ENCODE measurements at places on chromosomes 13 and 19.

DNA sequence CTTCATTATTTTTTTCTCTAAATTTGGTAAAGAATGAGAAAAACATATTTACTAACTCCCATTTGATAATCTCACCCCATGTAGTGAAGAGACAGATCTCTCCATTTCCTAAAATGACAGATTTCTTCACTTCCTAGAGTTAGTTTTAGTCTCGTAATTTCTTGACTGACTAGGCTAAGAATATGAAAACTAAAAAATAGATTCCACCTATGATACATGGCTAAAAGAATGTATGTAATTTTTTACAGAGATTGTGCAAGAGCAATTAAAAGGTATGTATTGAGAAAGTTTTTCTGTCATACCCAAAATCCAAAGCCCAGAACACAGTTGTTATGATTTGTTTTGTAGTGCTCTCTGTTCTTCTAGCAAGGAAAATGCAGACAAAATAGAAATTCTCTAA lies 9.5 kb downstream of the NALCN start:
- DNase-seq: no peak

DNA sequence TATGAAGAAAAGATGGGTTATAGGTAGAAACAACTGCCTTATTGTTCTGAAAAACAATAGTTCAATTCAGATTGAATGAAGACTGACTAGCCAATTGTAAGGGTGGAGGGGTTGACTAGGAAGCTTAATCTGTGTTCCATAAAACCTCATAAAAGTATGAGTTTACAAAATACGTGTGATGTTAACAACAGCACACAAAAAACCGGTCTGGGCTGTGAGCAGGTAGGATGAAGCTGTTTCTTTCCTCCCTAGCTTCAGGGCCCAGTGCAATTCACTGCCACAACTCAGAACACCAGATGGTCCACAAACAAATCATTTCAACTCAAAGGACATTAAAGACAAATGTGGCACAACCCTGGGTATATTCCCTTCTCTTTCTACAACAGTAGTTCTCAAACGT lies 3.2 kb downstream of the OXGR1 start:
- no peak for DNase-seq

DNA sequence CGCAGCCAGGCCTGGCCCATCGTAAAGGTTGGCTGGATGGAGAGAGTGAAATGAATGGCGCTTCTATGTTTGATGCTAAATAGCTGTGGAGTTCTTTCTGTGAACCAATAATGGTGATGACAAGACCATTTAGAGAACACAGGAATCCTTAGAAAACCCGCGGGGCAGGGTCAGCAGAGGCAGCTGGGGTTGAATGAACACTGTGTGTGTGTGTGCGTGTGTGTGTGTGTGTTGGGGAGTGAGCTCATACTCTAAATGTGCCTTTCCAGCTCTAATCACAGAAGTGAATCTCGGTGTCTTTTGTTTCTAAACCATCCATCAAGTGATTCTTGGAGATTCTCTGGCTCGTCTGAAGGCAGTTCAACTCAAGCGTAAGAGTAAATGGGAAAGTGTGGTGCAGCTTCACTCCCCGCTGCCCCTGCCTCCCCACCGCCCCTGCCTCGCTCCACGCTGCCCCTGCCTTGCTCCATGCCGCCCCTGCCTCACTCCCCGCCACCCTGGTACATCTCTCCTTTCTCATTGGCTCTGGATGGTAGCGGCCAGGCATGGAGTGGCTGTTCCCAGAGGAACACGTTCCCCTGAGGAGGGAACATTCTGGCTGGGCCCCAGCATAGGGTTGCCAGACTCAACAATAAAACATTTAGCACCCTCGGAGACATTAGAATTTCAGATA lies 21.2 kb downstream of the TMPRSS9 start:
- no peak for DNase-seq

- DNase-seq: no peak
These were observed 592.0 kb upstream of the KLF12 start for GRCh38 chr13:74726206-74726605.

DNA sequence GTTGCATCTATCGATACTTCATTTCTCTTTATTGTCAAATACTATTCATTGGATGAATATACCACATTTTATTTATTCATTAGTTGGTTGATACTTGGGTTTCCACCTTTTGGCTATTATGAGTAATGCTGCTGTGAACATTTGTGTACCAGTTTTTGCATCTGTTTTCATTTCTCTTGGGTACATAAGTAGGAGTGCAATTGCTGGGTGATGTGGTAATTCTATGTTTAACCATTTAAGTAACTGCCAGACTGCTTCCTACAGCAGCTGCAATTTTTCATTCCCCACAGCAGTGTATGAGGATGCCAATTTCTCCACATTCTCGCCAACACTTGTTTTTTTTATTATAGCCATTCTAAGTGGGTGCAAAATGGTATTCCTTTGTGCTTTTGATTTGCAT lies 2.6 kb downstream of the KCNJ14 start:
- DNase-seq: no peak

- DNase-seq: no peak
These were observed 898.2 kb downstream of the UQCRFS1 start for GRCh38 chr19:28314756-28315155.

DNA sequence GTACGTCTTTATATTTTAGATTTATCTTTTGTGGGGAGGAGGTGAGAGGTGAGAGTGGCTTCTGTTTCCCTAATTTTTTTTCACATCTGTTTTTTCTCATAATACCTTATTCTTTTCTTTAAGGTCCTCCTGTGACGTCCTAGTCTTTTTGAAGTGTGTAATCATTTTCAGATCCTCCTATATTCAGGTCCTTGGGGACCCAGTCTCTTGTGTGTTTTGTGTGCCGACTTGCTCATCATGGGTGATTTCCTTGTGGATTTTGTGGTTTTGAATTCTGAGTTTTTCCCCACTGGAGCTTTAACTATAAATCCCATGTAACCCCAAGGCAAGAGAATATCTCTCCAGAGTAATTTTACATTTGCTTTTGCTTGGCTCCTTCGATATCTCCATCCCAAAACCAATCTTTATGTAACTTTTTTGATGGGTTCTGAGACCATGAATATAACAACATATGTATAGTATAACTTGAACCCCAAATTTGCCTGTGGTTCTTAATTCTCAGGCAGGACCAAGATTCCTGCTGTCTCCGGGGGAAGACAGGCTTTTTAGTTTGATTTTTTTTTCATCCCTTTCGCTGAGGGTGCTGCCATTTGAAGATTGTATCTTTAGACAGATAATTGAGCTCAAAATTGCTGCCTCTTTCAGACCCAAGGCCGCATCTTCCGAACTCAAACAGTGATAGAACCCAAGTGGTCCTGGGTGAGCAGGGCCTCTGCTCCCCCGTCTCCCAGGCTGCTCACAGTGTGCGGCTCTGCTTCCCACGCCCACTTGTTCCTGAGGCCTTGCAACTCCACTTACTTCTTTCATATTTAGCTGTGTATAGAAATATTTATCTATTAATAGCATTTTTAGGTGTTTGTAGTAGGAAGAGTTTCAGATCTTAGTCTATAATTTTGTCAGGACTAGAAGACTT lies 59.1 kb upstream of the GPR183 start:
- no peak for DNase-seq

- no peak for DNase-seq
These were observed 373.1 kb downstream of the DIAPH3 start for GRCh38 chr13:59790626-59791025.

- DNase-seq: no peak
These were observed 310.9 kb downstream of the TDRD3 start for GRCh38 chr13:60707878-60708277.

DNA sequence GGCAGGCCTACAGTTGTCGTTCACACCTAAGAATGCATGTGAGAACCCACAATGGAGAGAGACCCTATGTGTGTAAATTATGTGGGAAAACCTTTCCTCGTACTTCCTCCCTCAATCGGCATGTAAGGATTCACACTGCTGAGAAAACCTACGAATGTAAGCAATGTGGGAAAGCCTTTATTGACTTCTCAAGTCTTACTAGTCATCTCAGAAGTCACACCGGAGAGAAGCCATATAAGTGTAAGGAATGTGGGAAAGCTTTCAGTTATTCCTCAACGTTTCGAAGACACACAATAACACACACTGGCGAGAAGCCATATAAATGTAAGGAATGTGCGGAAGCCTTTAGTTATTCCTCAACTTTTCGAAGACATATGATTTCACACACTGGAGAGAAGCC lies 11.3 kb downstream of the ZNF555 start:
- no peak for DNase-seq

GRCh38 chr13:51576754-51577153 lies 7.5 kb upstream of the WDFY2 start:
- no peak for DNase-seq

DNA sequence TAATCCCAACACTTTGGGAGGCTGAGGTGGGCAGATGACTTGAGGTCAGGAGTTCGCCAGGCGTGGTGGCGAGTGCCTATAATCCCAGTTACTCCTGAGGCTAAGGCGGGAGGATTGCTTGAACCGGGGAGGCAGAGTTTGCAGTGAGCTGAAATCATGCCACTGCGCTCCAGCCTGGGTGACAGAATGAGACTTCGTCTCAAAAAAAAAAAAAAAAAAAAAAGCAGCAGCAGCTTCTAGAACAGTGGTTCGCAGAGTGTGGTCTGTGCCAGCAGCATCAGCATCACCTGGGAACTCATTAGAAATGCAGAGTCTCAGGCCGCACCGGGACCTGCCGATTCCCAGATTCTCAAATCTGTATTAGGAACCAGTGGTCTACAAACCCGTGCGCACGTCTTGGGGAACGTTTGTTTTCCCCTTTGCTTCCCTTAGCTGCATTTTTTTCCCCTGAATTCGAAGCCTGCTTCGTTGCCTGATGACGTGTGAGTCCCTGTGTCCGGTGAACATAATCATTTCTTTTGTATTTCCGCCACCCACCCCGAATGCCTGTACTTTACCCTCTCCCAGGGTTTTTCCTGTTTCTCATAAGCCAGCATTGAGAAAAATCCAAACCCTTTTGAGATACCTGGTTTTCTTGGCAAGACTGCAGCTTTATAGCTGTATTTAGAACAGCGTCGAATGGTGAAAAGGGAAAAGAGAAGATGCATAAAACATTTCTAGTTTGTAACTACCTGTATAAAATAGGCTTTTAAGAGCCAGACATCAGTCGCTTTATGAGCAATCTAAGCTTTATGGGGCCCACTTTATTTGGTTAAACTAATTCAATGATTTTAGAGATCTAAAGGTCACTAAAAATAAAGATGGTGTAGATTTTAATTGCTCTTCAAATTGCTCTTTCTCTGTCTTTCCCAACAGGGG lies 49.8 kb downstream of the BICRA start:
- DNase-seq: no peak

- DNase-seq: no peak
These were observed 231.6 kb downstream of the SPRY2 start for GRCh38 chr13:80109303-80109702.

DNA sequence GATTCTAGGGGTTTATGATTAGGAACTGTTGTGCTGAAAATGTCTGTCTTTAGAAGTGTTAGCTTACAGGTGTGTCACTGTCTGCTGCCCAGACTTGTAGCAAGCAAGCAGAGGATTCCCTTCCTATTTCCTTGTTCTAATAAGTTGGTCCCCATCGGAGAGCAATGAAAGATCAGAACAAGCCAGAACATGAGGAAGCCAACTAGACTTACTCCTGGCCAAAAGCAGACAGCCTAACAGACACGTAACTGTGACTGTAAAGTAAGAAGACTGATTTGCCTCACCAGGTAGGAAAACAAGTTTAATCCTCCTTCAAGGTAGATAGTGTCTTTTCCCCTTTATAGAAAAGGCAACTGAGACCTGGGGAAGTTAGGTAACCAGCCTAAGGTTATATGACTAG lies 12.5 kb downstream of the POLR1D start:
- DNase-seq: no peak

DNA sequence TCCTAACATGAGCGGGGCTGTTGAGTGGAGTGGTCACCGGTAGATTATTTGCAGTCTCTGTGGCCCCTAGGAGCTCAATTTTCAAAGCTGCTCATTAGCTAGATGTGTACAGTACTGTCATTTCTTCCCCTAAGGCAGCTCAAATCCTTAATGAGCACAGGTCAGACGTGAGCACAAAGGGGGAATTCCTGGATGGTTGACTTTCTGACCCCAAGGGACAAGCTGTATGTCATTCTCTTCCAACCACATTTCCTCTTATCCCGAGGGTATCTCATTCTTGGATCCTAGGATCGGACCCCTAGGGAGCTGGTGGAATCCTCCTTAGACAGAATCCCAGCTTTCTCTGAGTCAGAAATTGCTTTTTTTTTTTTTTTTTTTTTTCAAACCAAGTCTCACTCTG lies 5.7 kb upstream of the OR7G3 start:
- no peak for DNase-seq

DNA sequence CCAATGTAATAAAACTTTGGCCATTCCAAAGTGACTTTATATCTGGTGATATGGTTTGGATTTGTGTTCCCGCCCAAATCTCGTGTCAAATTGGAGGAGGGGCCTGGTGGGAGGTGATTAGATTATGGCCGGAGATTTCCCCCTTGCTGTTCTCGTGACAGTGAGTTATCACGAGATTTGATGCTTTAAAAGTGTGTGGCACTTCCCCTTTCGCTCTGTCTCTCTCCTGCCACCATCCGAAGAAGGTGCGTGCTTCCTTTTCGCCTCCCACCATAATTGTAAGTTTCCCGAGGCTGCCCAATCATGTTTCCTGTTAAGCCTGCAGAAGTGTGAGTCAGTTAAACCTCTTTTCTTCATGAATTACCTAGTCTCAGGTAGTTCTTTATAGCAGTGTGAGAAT lies 9.3 kb upstream of the NALCN start:
- no peak for DNase-seq

DNA sequence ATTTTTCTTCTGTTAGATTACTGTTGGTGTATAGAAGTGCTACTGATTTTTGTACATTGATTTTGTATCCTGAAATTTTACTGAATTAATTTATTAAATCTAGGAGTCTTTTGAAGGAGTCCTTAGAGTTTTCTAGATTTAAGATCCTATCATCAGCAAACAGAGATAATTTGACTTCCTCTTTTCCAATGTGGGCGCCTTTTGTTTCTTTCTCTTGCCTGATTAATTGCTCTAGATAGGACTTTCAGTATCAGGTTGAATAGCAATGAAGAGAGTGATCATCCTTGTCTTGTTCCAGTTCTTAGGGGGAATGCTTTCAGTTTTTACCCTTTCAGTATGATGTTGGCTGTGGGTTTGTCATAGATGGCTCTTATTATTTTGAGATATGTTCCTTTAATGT lies 5.6 kb upstream of the CD33 start:
- no peak for DNase-seq

- peak; percentile 45 for DNase-seq
These were observed 2.3 kb upstream of the EML2 start for GRCh38 chr19:45641274-45642105.

- DNase-seq: no peak
These were observed 166.1 kb upstream of the MYO16 start for GRCh38 chr13:108463340-108463739.

- no peak for DNase-seq
These were observed 5.7 kb downstream of the CALM3 start for GRCh38 chr19:46606681-46607447.

- DNase-seq: no peak
These were observed 282.9 kb downstream of the KLF5 start for GRCh38 chr13:73341748-73342147.

Data from frontal cortex (tissue), 4 donors.